ENCODE measurements at places on chromosomes 1 and 21.
A peak's percentile ranks its signal among the peaks of the same experiment; 100 is the strongest.

DNA sequence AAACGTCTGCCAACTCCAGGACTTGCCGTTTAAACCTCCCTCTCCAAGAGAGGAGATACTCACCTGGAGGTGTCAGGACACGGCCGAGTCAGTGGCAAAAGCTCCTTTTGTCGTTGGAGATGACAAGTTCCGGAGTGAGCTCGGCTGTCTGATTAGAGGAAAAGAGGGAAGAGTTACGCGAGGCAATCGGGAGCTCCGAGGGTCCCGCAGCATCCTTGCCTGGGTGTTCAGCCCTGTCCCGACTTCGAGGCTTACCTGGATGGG lies 497 bp downstream of the ID3 start:
- DNase-seq: no peak

DNA sequence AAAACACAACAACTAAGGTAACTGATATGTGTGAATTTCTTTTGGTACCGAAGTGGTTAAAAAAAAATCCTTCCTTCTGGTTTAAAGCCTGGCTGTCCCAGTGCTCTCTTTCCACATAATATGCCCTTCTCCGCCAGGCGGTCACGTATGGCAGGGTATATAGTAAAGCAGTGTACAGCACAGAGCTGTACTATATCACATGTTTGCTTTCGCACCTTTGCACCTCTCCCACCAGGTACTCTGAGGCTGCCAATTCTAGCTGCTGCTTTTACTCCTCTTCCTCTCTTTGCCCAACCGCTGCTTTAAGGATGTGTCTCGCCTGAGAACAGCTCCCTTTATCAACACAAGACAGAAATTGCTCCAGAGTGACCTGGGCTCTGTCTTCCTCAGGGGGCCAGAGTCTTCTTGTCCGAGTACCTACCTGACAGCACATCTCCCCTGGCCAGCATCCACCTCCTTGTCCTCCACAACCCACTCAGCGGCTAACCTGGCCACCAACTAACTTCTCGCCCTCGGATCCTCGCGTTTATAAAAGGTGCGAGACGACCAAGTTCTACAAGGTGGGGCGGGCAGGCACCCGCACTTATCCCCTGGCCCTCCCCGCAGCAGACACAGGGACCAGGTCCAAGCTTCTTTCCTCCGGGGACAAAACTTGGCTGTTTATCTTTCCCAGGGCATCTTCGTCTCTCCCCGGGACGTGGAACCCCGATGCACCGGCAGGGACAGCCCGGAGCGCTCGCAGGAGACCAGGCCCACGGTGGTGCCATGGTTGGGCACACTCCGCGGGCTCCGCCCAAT lies 1.6 kb downstream of the COLGALT2 start:
- no peak for DNase-seq

DNA sequence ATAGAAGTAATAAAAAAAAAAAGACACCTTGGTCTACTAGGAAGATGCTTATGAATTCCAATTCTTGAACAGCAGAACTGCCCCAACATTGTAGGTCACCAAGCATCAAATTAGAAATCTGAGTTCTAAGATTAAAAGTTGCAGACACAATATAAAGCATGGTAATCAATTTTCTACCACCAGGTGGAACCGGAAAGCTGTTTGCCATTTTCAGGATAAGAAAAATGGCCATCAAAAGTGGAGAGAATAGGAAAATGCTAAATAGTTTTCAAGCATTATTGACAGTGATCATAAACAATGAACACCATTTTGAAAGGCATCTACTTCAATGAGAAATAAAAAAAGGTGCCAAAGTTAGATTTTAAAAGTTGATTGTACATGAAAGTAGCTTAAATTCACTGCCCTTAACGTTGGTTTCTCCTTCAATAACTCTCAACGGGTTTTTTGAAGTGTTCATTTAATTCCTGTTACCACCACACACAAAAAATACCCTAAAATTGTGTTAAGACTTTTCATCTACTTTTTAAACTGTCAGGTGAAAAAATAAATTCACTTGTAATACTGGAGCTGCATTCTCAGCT lies 252.9 kb downstream of the KCNT2 start:
- DNase-seq: no peak

- DNase-seq: no peak
Observed at GRCh38 chr21:34838956-34839820, 170.4 kb downstream of the CLIC6 start.

GRCh38 chr21:35633501-35633900 lies 426.8 kb downstream of the SETD4 start:
- DNase-seq: no peak

GRCh38 chr21:43311301-43311817 lies 115.6 kb downstream of the SIK1 start:
- no peak for DNase-seq

DNA sequence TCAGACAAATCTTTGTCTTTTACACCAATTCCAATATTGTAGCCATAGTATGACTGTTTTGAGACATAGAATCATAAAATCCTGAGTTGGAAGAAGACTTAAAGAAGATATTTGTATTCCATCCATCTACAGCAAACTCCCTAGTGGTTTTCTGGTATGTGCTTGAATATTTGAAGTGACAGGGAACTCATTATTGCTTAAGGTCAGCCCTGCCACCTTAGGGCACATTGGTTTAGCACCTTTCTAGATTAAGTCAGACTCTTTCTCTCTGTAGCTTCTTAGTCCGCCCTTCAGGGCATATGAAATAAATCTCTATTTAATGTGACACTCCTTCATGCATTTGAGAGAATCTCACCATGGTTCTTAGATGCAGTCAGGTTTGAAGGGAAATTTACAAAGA lies 49.8 kb downstream of the PTGER3 start:
- DNase-seq: no peak

DNA sequence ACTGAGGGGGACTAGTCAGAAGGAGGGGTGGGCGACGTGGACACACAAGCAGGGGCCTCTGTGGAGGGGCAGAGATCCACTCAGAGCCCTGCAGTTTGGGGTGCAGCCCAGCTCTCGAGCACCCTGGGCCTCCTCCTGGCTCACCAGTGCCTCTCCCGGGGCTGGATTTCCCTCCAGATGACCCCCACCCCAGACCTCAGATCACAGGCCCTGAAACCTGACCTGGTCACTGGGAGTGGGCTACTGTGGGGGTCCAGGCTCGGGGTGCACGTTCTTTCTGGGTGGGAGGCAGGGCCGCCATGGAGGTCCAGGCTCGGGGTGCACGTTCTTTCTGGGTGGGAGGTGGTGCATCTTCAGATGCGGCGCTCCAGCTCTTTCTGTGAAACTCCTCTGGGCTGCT lies 10.3 kb upstream of the LHX4 start:
- no peak for DNase-seq

- DNase-seq: no peak
Observed at GRCh38 chr1:25168193-25169071, 63.9 kb downstream of the SYF2 start.

DNA sequence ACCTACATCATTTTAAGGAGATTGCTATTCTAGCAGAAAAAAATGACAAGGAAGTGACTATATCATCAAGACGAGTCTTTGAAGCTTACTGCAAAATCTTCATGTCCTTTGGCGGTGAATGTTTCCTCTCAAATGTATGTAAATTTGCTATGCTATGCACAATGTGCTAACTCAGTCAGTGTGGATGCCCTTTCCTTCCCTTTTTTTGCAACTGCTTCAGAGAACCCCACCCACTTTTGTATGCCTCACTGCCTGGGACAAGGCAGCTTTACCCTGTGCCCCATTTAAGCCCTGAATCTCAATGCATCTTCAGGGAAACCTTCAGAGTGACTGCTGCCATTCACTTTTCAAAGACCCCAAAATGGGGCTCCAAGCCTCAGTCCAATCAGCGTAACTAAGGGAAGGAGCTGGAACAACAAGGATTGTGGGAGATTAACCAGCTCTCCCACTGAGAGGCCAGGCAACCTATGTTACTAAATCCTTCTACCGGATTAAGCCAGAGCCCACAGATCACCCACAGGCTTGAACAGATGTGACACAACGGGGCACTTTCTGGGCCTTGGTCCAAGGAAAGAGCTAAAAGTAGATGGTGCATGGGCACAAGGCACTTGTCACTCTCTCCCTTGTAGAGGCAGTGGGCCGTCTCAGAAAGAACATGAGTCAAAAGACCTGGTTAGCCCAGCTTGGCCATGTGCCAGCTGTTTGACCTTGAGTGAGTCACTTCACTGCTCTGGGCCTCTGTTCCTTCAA lies 154.4 kb downstream of the PLPP3 start:
- peak; percentile 39 for DNase-seq

- no peak for DNase-seq
Observed at GRCh38 chr21:14742119-14742518, 196.0 kb upstream of the SAMSN1 start.

- no peak for DNase-seq
Observed at GRCh38 chr1:59258412-59259032, 38.4 kb upstream of the FGGY start.

DNA sequence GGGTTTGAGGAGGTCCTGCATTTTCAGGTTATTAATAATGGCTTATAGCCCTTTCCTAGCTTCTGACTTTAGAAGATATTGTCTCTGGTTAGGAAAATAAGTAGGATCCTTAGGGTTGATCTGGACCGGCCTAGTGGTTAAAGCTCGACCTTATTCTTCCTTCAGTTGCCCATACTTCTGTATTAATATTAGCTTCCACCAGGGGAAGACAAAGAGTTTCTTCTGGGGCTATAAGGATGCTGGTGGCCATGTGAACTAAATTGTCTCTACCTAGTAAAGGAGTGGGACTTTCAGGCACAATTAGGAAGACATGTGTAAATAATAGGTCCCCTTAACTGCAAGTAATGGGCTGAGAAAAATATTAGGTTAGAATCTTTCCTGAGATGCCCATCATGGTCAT lies 20.6 kb upstream of the FCGR2A start:
- no peak for DNase-seq

- DNase-seq: no peak
Observed at GRCh38 chr1:7379441-7379971, 391.6 kb upstream of the VAMP3 start.

DNA sequence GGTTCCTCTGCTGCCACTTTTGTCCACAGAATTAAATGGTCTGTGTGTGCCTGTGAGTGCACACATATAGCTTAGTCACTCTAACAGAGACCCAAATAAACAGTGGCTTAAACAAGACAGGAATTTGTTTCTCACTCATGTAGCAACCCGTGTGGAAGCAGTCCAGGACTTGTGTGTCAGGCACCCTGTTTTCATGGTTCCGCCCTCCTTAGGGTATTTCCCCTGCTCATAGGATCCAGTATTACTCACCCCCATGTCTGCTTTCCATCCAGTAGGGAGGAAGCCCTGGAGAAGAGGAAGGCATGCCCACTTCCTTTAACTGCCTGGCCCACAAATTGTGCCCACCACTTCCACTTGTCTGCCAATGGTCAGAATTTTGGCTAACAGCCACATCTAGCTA lies 41.3 kb upstream of the TACSTD2 start:
- DNase-seq: peak; percentile 62

DNA sequence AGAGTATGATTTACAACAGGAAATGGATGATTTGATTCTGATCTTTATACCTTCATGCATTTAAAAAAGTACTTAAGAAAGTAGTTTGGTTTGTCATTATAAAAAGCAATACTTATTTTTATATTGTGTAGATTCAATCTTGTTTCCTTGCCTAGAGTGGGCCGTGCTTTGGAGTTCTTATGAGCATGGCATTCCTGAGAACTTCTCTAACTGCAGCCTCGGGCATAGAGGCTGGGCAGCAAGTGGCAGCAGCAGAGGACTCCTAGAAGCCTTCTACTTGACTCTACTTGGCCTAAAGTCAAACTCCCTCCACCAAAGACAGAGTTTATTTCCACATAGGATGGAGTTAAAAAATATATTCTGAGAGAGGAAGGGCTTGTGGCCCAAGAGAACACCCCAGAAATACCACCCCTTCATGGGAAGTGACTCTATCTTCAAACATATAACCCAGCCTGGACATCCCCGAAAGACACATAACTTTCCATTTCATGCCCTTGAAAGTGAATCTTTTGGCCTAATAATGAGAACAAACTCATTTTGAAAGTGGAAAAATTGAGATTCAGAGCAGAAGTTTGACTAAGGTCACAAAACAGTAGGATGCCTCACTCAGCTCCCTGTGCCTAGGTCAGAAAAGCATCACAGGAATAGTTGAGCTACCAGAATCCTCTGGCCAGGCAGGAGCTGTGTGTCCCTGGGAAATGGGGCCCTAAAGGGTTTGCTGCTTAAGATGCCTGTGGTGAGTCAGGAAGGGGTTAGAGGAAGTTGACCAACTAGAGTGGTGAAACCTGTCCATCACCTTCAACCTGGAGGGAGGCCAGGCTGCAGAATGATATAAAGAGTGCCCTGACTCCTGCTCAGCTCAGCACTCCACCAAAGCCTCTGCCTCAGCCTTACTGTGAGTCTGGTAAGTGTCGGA lies at the start of gene IVL:
IVL (plus strand) TSS at position 861 of the 916 bp plus-strand sequence. CDS start 1,252 bp downstream, outside the sequence.
- no peak for DNase-seq

DNA sequence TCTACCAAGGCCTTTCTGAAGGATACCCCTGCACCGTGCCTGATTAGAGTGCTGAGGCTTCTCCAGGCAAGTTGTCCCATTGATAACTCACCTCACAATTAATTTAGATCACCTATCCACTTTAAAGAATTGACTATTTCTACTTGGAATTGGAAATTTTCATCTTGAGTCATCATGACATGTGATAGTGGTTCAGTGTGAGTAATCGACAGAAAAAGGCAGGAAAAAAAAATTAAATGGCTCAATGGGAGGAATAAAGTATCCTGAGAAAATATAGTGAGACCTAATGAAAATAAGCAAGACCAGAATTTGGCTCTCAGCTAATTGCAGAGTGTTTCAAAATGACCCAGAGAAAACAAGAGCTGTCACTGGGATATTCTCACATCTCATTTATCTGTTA lies 222.4 kb upstream of the C8B start:
- DNase-seq: no peak

- DNase-seq: no peak
Observed at GRCh38 chr1:96049759-96050409, 671.7 kb upstream of the PTBP2 start.

DNA sequence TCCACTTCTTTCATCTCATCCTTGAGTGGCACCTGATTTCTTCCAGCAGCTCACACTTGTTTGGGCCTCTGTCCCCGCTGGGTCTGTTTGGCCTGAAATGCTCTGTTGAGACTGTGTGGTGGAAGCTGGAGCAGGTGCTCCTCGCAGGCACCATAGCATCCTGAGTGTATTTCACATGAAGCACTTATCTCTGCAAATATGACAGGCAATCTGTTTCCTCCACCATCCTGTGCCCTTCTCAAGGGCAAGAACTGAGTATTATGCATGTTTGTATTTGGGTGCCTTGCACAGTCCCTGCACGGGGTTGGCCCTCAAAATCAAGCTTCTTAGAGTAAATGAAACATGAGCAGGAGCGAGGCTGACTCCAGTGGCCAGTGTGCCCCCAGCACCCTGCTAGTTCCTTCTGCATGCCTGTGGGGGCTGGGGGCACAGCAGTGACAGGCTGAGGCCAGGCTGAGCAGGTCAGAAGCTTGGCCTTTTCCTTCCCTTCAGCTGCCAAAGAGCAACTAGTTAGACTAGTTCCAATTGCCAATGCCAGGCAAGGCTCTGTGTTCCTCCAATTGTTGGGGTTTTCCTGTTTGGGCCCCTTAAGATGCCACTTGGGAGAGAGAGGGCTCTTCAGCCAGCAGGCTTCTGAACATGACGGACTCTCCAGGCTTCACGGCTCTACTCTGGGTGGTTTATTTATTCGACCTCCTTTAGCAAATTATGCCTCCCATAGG lies 129.6 kb upstream of the ATP1A1 start:
- DNase-seq: no peak

Data from H54 (cell line).